Osteocyte (in vitro differentiated cells): ENCODE measurements at places on chromosomes 5 and 9. TPM values are rescaled to one million over a fixed set of nuclear protein-coding genes. Genes with fewer than 3 reads are reported as not detected.

Gene PCDHGB3
- total RNA-seq = 0.19 and 0.29 TPM in 2 replicates

Gene PCDHA7
- total RNA-seq = 2.0 and 2.1 TPM in 2 replicates

DNA sequence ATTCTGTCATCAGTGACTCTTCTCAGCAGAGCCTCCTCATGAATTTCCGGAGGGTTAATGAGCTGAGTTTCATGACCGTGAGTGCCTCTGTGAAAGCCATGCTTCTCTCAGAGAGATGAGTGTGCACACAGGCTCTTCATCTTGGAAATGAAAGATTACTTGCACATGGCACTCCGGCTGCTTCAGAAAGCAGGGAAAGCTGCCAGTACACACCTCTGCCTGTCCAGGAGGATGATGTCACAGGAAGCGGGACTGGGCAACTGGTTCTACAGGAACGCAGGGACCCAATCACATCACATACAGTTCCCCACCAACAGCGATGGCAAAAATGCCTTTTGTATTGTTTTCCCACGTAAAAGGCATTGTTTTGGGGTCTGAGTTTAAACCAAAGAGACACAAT, 286.0 kb upstream of the DAP start:
- no peaks in the 10 kb centered on the region for H3K27me3 ChIP-seq
- no peaks in the 10 kb centered on the region for H3K36me3 ChIP-seq
- no peak overlapping the region for H3K4me3 ChIP-seq
- no peak for DNase-seq
- no peak overlapping the region for H3K27ac ChIP-seq

DNA sequence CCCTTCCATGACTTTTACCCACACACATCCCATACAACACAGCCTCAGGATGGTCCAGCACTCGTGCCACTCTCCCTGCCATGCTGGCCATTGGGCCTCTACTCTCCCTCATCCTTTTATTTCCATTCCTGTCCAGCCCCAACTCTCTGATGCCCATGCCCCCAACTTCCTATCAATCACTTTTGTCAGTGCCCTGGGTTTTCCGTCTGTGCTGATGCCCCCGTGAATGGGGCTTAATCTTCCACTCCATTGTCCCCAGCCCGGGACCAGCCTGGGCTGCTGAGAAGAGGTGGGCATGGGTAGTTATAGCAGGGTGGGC, 12.6 kb upstream of the ACSL6 start:
- peaks cover 50% of the 10 kb centered on the region for H3K27me3 ChIP-seq
- no peak overlapping the region for H3K4me3 ChIP-seq

GRCh38 chr9:2292733-2293132, 277.6 kb downstream of the SMARCA2 start:
- no peak overlapping the region for H3K27ac ChIP-seq
- no peak for DNase-seq
- H3K36me3 ChIP-seq = no peaks in the 10 kb centered on the region
- H3K4me3 ChIP-seq = no peak overlapping the region

DNA sequence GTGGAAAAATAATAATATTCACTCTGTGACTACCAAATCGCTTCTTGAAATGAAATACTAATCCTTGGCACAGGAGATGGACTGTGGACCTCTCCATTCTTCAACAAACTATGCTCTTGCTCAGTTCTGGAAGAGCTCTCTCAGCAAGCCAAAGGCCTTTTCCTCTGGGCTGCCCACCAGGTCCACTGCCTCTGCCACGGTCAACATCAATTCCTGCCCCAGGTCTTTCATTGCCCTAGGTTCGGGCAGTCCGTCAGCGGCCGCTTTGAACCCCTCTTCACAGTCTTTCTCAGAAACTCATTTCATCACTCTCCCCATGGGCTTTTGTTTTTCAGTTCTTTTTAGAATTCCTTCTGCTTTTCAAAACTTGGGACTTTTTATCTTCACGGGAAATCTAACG, 64.9 kb downstream of the GNAQ start:
- no peaks in the 10 kb centered on the region for H3K27me3 ChIP-seq
- peaks cover 2% of the 10 kb centered on the region for H3K36me3 ChIP-seq
- peaks cover 28% of the 10 kb centered on the region for H3K4me1 ChIP-seq
- no peak overlapping the region for H3K4me3 ChIP-seq
